ENCODE measurements at places on chromosomes 4 and X. TPM values are rescaled to one million over a fixed set of nuclear protein-coding genes. Genes with fewer than 3 reads are reported as not detected.

The CCDC120 gene
- 3.8 TPM for total RNA-seq

The CCNB3 gene
- 0.37 TPM for total RNA-seq

The PFKFB1 gene
- total RNA-seq = 18.9 TPM

The CT45A6 gene
- total RNA-seq = not detected

DNA sequence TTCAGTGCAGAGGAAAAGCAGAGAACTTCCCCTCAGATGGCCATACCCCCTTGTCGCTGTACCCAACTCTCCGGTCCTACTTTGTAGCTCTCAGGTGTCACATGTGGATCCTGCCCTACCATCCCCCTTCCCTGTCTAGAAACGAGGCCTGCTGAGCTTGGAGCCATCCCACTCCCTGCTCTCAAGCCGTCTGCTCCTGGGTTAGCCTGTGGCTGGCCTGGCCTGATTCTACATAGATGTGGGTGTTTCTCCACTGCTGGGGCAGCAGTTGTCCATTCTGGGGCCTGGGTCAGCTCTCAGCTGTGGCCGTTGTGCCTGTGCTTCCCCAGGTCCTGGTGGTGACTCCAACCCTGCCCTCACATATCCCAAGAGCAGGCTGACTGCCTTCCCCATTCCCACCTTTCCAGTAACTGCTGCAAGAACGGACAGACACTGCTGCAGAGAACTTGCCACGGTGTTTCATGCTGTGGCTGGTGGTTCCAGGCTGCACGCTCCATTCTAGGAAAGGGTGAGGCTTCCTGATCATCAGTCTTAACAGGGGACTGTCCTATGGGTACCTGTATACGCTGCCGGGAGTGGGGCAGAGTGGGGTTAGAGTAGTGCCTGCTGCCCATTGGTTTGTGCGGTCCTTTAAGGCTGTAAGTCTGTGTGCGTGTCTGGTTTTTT is 3.6 kb downstream of the IL9R start:
- no peaks in the 10 kb centered on the region for H3K36me3 ChIP-seq
- DNase-seq = no peak
- no peak overlapping the region for H3K4me3 ChIP-seq
- no peak overlapping the region for H3K27ac ChIP-seq
- no peaks in the 10 kb centered on the region for H3K4me1 ChIP-seq
- H3K27me3 ChIP-seq = no peaks in the 10 kb centered on the region

- no peaks in the 10 kb centered on the region for H3K36me3 ChIP-seq
- peak within 1 kb of the TSS; percentile 54 for H3K27ac ChIP-seq
- H3K4me3 ChIP-seq = peak within 1 kb of the TSS; percentile 59
- peak; percentile 69 for DNase-seq
Measured at GRCh38 chrX:103376118-103376978, at the start of gene BEX3. TSS of gene BEX3 (plus strand) at chrX:103376538. CDS start at chrX:103377522, 984 bp downstream.

DNA sequence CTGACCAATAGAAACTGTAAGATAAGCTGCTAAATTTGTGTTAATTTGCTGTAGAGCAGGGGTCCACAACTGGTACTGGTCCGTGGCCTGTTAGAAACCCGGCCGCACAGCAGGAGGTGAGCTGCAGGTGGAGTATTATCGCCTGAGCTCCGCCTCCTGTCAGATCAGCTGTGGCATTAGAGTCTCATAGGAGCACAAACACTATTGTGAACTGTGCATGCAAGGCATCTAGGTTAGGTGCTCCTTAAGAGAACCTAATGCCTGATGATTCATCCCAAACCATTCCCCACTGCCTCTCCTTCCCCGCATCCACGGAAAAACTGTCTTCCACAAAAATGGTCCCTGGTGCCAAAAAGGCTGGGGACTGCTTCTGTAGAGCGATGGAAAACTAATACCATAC is 19.7 kb downstream of the FBXW7 start:
- no peaks in the 10 kb centered on the region for H3K4me1 ChIP-seq
- no peak for DNase-seq
- H3K27me3 ChIP-seq = no peaks in the 10 kb centered on the region
- H3K4me3 ChIP-seq = no peak overlapping the region
- no peaks in the 10 kb centered on the region for H3K36me3 ChIP-seq

Measured in right lobe of liver (tissue), 6 donors.